ENCODE measurements at places on chromosomes 16 and 17. TPM values are rescaled to one million over a fixed set of nuclear protein-coding genes. Genes with fewer than 3 reads are reported as not detected.

- no peak for DNase-seq
These were observed 87.5 kb upstream of the HLF start for GRCh38 chr17:55177159-55177854.

DNA sequence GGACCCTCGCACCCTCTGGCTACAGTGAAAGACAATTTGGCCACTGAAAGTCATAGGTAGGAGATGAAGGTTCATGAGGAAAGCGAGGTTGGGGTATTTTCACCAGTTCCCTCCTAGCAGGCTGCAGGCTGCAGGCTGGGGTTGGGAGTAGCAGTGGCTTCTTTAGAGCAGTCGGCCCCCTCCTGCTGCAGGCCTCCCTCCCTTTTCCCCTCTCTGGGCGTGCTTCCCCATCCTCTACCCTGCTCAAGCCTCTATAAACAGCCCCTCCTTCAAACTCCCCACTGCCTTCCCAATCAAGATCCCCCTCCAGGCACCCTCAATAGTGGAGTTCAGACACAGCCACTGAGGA lies 41.8 kb downstream of the GAS7 start:
- DNase-seq: no peak

DNA sequence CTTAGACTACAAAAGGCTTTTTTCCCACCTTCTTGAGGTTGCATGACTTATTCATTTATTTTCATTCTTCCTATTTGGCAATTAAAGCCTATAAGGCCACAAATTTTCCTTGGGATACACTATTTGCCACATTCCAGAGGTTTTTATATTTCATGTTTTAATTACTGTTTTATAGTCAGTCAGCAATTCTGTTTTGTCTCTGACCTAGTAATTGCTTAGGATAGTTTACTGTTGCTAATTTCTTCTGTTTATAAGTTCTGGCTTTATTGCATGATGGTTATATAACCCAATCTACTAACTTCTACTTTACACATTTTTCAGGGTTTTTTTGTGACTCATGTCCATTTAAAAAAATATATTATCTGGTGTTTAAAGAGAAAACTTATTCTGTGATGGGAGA lies 2.5 kb downstream of the ZNF23 start:
- DNase-seq: no peak

PPM1E gene
- 4.2 TPM for polyA plus RNA-seq

DNA sequence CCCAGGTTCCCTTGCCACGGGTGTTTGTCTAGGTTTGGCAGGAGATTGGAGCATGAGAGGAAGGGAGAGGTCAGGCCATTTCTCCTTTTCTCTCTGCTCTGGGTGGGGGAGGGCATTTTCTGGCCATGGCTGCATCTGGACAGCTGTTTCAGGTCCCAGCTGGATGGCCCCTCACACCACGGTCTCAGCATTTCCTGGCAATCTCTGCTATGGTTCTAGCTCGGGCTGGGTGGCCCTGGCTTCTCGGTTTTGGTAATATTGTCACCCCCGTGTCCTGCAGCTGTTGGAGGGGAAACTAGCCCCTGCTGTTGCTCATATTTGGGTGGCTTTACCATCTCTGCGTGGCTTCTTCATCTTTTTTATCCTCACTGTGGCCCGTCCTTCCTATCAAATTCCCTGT lies 11.5 kb upstream of the NLRP1 start:
- DNase-seq: no peak

CTRB2 gene
- polyA plus RNA-seq: 0.07 TPM

DNA sequence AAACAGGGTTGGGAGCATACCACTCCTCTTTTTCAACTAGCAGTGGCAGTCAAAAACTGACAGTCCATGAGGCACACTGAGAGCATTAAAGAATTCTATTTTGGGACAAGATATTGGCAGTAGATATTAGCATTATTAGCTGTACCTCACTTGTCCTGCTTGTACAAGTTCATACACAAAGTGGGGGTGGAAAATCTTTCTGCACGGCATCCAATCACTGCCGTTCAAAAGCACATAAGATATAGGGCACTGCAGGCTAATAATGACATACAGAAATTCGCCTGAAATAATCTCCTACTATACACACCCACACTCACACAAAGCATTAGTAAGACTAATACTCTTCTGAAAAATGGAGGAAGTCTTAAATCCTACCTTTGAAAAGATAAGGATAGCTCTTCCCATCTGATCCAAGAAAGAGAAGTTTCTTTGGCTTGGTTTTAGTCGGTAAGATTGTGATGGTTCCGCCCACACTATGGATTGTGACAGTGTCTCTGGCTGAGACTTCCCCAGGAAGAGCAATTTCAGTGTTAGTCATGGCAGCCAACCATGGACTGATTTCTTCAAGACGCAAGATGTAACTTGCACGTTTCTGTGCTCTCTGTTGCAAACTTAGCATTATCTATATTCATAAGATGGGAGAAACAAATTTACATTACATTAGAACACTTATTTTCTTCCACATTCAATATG lies 40.6 kb upstream of the ARL6IP1 start:
- DNase-seq: no peak

TMEM235 gene
- not detected for polyA plus RNA-seq

DNA sequence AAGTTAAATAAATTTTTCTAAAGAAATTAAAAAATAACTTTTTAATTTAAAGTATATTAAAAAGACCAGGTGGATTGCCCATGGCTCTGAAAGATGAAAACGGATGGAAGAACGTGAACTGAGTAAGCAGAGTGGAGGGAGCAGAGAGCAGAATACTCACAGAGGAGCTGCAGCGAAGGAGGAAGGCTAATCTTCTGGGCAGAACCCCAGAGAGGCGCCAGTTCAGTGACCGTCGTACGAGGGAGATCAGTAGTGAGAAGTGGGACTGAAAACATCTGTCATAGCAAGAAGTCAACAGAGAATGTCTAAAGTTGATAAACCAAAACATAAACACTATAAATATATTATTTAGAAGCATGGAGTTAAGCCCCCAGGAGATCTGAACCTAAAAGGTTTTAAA lies 34.9 kb downstream of the UBE2G1 start:
- no peak for DNase-seq

GRCh38 chr17:19000531-19001325 lies 3.8 kb downstream of the FAM83G start:
- no peak for DNase-seq
